ENCODE measurements at places on chromosomes 12 and 14.
A peak's percentile ranks its signal among the peaks of the same experiment; 100 is the strongest.

GRCh38 chr12:69655616-69656340, 43.3 kb downstream of the BEST3 start:
- DNase-seq: peak; percentile 71

GRCh38 chr12:114580306-114580705, 103.7 kb downstream of the TBX3 start:
- no peak for DNase-seq

DNA sequence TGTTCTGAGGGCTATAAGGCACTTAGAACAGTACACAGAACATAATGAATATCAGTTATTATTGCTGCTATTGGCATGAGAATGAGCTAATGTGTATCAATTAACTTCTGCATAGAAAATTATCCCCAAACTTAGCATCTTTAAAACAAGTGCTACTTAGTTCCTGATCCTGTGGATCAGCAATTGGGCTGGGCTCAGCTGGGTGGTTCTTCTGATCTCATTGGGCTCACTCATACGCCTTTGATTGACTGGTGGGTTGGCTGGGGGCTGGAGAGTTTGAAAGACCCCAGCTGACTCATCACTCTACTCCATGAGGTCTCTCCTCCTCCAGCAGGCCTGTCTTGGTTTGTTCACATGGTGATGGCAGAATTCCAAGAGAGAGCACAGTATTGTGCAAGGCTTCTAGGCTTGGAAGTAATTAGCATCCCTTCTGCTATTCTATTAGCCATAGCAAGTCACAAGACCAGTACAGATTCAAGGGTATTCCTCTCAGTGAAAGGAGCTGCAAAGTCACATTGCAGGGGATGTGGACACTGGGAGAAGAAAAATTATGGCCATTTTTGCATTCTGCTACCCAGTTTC, 27.2 kb upstream of the HSPB8 start:
- no peak for DNase-seq

GRCh38 chr14:94144765-94145164, 15.4 kb upstream of the IFI27L2 start:
- no peak for DNase-seq

GRCh38 chr12:17132336-17132735, 526.4 kb upstream of the LMO3 start:
- DNase-seq: no peak

GRCh38 chr12:33438851-33439586, 600 bp downstream of the SYT10 start:
- DNase-seq: no peak
